ENCODE measurements at places on chromosomes 7 and 10. TPM values are rescaled to one million over a fixed set of nuclear protein-coding genes. Genes with fewer than 3 reads are reported as not detected.

FRAT1 gene
- 4.1 TPM for total RNA-seq

DNA sequence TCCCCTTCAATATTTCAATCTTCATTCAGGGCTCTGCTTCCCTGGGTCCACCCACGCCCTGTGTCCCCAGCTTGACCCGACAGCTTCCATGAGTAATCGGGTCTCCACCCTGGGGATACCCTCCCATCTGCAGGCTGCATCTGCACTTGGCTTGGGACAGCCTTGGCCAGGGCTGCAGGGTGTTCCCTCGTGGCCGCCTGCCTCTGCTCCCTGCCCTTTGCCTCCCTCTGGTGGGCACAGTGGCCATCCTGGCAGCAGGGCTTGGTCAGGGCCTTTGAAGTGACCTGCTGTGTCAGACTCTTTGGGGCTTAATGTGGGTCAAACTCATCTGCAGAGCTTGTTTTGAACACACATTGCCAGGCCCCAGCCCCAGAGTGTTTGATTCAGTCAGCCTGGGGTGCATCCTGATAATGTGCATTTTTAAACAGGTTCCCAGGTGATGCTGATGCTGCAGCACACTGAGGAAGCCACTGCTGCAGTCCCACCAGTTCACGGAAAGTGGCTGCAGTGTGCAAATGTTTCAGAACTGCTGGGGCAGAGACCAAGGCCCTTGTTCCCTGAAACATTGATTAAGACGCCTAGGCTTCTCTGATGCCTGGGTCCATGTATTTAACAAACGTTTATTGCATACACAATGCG lies 80.7 kb upstream of the SEC61G start:
- peak; percentile 76 for DNase-seq

DNA sequence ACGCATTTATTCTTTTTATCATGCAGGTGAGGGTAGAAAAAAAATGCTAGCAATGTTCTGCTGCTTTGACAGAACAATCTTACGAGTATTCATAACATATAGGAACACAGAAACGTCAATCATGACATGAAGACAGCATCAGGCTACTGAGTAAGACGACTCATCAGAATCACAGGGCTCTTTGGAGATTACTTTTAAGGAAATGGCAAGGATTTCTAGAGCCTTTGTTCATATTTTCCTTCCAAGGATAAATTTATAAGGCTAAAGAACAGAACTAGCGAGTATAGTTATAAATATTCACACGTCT lies 39.8 kb upstream of the DNAJC1 start:
- no peak for DNase-seq

GRCh38 chr10:110192552-110192951 lies 14.9 kb upstream of the MXI1 start:
- no peak for DNase-seq

- no peak for DNase-seq
Observed at GRCh38 chr7:127904670-127904985, 126.6 kb downstream of the LRRC4 start.

DNA sequence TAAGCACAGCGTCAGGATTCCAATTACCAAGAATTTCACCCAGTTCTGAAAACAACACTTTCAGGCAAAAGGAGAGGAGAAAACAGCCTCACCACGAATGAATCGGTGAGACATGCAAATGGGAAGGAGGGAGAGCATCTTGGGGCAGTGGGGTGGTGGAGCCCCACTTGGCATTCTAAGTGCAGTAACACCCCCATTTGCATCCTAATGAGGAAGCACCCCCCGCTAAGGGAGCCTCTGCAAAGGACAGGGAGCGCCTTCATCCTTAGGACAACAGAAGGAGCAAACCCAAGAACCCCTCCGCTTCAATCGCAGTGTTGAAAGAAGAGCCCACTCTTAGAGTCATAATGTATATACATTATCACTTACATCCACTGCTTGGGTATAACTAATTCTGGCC lies 46.8 kb downstream of the NRAP start:
- DNase-seq: no peak

DNA sequence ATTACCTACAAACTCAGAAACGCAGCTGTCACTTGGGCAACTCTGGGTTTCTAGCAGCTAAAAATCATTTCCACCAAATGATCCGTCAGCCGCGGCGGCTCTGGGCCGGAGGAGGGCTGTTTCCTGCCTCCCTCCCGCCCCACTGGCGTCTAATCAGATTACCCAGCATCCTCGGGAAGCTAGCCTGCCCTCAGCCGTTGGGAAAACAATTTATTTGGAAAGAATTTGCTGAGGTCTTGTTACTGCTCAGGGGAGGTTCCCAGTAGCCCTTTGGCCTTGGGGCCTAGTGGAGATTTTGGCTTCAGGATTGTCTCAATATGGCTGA lies 65.0 kb upstream of the ADGRA1 start:
- DNase-seq: no peak

GRCh38 chr10:48814933-48815332 lies 124.7 kb downstream of the LRRC18 start:
- DNase-seq: no peak

DNA sequence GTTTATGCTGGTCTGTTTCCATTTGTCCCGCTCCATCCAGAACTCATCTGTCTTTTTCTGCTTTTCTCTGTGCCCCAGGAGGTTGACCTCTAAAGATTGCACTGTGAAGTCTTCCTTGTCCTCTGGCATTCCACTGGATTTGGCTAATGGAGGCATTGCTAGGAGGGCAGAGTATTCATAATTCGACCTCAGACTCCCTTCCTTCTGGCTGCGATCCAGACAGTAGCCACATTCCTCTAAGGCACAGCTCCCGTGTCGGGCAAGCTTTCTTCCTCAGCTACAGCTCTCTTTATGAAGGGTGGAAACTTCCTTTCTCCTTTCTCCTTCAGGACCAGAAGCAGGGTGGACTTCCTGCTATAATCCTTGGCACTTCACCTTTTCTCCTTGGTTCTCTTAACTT lies 175.9 kb downstream of the BAMBI start:
- no peak for DNase-seq

- peak; percentile 1 for DNase-seq
Observed at GRCh38 chr7:157557263-157557662, 220.5 kb downstream of the DNAJB6 start.

PALS2 gene
- 177 TPM for total RNA-seq

DNA sequence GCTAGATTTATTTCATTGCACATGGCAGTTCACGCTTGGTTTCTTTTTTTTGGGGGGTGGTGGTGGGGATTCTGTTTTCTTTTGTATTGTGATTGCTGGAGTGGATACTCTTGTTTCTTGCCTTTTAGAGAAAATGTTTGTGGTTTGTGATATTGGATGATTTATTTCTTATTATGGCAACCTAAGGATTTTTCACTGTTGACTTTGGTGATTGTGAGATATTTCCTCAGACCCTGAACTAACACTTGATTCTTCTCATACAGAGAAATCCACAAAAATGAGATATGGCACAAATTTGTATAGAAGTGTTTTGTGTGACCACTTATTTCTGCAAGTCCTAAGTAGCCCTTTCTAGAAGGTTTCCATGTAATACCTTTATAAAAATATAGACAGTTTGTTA lies 871.1 kb downstream of the LRMDA start:
- DNase-seq: no peak

- DNase-seq: no peak
Observed at GRCh38 chr10:22593636-22594198, 120.7 kb downstream of the PIP4K2A start.

GRCh38 chr10:70442332-70442988 lies 979 bp upstream of the NODAL start:
- no peak for DNase-seq

DNA sequence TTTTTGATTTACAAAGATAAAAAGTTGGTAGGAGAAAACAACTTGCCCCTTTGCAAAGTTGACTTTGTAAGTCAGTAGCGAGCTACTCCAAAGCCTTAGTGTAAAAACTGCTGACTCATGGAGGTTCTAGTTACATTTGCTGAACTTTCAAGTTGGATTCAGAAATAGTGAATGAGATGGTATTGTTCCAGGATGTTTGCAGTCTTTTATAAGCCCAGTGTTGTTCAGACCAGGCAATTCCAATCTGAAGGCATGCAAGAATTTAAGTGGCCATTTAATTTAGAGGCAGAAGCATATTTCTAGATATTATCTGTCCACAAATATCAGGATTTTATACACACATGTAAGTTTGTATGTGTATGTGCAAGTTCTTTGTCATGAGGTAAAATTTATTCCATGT lies 21.6 kb downstream of the TES start:
- DNase-seq: no peak

GRCh38 chr7:73668886-73669230 lies 1.2 kb downstream of the VPS37D start:
- no peak for DNase-seq

DNA sequence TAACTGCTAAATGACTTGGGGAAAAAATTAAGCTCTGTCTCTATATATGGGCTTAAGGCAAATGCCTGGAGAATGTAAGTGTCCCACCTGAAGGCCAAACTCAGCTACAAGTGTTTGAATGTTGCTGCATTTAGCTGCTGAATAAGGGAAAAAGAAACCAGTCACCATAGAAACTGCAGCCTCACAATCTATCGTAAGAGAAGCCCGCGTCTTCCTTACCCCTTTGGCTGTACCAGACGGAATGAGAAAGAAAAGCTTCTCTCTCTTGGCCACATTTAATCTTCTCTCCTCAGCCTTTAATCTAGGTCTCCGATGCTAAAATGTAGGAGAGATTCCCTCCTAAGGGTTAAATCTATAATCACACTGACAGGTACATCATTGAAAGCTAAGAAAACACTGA lies 147.2 kb downstream of the SFMBT2 start:
- no peak for DNase-seq

- no peak for DNase-seq
Observed at GRCh38 chr10:68310531-68310930, 21.3 kb upstream of the HNRNPH3 start.

GRCh38 chr10:103082683-103083082 lies 110.4 kb downstream of the NT5C2 start:
- no peak for DNase-seq
